Fibroblast of lung (primary cell): ENCODE measurements at places on chromosomes 5 and 9. TPM values are rescaled to one million over a fixed set of nuclear protein-coding genes. Genes with fewer than 3 reads are reported as not detected.

- DNase-seq: peak; percentile 14
Observed at GRCh38 chr5:73263001-73263710, 90.2 kb downstream of the TMEM174 start.

DNA sequence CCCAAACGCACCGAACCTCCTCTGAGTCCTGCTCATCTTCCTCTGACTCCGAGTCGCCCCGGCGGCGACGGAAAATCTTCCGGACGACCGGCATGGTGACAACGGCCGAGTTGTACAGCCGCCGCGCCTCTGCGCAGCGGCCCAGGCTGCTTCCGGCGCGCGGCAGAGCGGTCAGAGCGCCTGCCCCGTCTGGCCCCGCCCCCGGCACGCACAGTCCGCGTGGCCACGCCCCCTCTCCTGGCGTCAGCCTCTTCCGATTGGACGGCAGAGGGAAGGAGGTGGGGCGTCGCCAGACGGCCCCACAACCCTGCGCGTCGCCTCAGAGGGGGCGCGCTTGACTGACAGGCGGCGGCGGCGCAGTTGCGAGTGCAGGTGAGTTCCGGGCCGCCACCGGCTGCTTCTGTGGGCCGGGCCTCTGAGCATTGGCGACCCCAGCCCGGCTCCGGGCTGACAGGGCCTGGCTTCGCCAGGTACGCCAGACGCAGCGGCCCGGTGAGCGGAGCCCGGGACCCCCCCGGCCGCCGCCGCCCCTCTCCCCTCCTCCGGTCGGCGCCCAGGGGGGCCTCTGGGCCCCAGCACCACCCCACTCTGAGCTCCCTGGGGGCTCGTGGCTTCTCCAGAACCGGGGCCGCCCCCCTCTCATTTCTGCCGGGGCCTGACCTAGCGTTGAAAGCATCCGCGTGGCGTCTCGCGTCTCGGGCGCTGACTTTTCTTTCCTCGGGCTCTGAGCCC lies at the start of the genes C9orf78 and USP20:
C9orf78 (minus strand) TSS at position 148 of the 732 bp plus-strand sequence; CDS start at position 94, 54 bp downstream.
USP20 (plus strand) TSS at position 331 of the 732 bp plus-strand sequence. CDS start 17,098 bp downstream, outside the sequence.
- DNase-seq: peak; percentile 88

DNA sequence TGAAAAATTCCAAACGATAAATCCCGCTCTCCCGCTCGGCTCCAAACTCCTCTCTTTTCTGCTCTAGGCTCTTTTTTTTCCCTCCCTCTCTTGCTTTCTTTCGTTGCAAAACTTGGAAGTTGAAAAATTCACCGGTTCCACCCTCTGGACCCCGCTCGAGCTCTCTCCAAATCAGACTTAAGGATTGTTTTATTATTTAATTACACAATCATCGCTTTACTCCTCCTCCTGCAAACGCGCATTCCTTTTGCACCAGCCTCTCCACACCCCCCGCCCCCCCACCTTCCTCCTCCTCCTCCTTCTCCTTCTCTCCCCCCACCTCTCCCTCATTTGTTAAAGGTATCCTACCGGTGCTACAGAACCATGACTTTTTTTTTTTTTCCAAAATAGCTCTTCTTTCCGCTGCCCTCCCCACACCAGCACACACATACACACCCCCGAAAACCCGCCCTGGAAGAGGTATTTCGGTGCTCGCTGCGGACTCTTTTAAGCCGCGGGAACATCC lies 535 bp upstream of the NFIB start:
- DNase-seq: peak; percentile 97

DNA sequence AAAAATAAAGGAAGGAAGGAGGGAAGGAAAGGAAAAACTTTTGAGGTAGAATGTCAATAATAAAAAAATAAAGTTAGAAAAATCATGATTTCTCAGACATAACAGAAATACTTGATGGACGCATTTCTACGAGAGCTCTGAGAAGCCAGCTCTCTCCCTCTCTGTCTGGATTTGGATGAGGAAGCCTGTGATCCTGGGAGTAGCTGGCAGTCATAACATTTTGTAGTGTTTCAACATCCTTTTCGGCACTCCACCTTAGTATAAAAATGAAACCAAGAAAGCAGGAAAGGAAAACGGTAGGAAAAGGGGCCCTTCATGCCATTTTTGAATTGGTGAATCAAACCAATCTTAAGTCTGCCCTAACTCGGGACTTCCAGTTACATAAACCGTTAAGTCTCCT lies 321.3 kb downstream of the EPB41L4A start:
- no peak for DNase-seq

DNA sequence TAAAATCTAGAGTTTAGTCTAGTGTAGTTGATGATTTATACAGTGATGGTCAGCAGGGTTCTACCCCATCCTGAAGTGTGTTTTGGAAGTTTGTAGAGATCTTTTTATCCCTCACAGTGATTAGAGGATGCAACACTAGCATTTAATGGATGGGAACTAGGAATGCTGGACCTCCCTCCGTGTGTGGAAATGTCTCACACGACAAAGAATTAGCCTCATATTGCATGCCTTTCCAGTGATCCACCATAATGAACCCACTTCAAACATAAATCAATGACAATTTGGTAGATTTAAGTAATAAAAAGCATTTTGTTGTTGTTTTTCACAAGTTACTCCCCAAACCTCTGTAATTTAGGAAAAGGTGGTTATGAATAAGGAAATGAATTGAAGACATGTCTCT lies 82.5 kb upstream of the LMNB1 start:
- DNase-seq: peak; percentile 46

GRCh38 chr5:147216552-147217154 lies 18.2 kb upstream of the STK32A start:
- peak; percentile 30 for DNase-seq

- peak; percentile 62 for DNase-seq
Observed at GRCh38 chr9:110579034-110579861, at the start of gene SVEP1. Gene SVEP1 (minus strand): TSS chr9:110579741. CDS start chr9:110579543, 198 bp downstream.

DNA sequence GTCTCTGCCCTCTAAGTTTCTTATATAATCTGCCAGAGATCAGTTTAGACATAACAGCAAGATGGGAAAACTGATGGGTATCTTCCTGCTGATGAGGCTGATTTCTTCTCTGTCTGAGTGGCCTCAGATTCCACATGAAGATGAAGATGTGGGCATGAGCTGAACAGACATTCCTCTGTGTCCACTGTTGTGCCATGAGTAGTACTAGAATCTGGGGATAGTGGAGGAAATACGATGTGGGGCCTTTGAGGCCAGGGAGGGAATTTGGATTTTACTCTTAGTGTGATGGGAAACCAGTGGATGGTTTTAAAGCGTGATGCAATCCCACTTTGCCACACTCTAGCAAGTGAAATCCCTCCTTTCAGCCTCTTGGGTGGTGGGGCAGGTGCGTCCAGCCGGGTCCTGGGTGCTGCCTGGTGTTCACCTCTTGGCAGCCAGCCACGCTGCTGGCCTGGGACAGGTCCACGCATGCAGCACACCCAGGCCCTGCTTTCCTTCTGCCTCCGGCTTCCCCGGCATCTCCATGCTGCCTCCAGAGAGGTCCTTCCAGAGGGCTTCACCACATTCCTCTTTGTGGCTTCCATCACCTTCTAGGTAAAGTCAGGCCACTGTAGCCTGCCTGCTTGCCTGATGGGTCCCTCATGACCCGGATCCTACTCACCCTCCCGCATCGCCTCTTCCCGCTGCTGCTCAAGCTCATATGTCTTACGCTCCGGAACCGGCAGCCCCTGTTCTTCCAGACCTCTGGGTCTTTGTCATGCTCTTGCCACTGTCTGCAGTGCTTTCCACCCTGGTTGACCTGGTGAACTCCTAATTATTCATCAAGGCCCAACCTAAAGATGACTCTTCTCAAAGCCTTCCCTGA lies 28.1 kb upstream of the SH3PXD2B start:
- DNase-seq: no peak

DNA sequence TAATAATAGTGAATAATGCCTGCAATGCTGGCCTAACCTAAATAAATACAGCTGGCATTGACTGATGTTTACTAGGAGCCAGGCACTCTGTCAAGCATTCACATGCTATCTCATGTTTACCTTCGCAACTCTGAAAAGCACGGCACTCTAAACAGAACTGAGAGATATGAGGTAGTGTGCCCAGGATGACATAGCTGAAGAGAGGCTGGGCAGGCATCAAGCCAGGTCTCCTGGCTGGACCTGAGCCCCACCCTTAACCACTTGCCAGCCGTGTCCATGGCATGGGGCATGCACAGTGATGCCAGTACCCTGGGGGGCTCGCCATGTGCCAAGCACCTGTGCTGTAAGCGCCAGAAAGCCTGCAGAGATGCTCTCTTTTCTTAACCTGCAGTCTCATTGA lies 119.4 kb upstream of the MVB12B start:
- DNase-seq: no peak

GRCh38 chr9:87590996-87591395 lies 93.3 kb downstream of the DAPK1 start:
- no peak for DNase-seq

GRCh38 chr5:90095292-90096060 lies 314.1 kb downstream of the CETN3 start:
- DNase-seq: no peak

DNA sequence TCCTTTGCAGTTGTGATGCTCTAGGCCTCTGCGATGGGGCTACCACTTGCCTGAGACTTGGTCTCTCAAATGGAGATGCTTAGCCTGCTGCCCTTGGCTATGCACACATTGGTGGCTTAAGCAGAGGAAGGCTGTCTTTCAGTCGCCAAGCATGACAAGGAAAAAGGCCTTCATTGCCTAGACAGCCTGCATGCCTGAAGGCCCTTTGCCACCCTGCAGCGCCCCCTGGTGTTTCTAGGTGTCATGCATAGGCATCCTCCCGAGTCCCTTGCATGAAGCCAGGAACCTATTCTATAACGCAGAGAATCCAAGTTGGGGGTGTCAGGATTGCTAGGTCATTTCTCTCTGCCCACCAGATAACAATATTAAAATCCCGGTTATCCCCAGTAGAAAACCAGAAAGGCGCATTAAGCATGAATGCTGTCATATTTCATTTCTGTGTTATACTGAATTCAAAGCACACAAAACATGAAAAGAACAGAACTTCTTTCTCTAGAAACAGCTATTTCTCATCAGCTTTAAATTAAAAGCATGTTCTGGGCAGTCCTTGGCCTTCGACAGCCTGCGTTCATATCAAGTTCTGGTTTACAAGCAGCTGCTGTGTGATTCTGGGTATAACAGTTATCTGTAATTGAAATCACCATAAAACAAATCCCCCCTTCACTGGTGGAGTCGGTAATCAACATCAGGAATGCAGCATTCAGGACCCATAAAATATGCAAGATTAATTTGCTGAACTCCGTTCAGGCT lies 59.7 kb upstream of the TRPC7 start:
- peak; percentile 8 for DNase-seq

The C7 gene
- under 0.01 and 11.6 TPM in 2 replicates for total RNA-seq

The AJM1 gene
- 1.7 and 1.8 TPM in 2 replicates for total RNA-seq

The PCDHB5 gene
- 1.8 and 2.8 TPM in 2 replicates for total RNA-seq

The PCDHA1 gene
- under 0.01 TPM in 2 replicates for total RNA-seq

The GRM6 gene
- not detected in 2 replicates for total RNA-seq

The ECM2 gene
- 6.8 and 10.0 TPM in 2 replicates for total RNA-seq

The CNOT6 gene
- 11.3 and 12.7 TPM in 2 replicates for total RNA-seq

The LURAP1L gene
- total RNA-seq: 87.6 and 94.1 TPM in 2 replicates

The FNBP1 gene
- total RNA-seq: 33.6 and 44.3 TPM in 2 replicates

The SELENOP gene
- total RNA-seq: 677 and 809 TPM in 2 replicates

The OR1J2 gene
- total RNA-seq: 0.26 and 0.33 TPM in 2 replicates

The F2RL1 gene
- total RNA-seq: 20.8 and 25.1 TPM in 2 replicates

The FCN2 gene
- total RNA-seq: not detected in 2 replicates

The SPINK14 gene
- not detected in 2 replicates for total RNA-seq
